SJCRH30 (cell line): ENCODE measurements at places on chromosomes 1 and 21. TPM values are rescaled to one million over a fixed set of nuclear protein-coding genes. Genes with fewer than 3 reads are reported as not detected.

DNA sequence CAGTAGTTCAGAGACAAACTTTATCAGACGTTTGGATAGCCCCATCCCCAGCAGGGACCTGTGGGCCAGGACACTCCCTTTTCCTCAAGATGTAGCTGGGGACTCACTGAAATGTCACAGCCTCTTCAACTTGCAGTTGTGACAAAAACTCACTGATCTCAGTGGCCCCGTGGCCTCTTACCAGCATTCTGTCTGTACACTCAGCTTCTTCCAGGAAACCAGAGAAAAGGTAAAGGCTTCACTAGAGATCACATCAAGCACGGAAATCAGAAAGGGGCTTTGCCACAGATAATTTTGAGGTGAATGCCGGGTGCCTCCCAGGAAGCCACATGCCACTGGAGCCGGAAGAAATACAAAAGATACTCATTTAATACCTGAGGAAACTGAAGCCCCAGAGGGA lies 122.2 kb downstream of the CCDC185 start:
- H3K27ac ChIP-seq: no peak overlapping the region
- H3K36me3 ChIP-seq: no peaks in the 10 kb centered on the region

DNA sequence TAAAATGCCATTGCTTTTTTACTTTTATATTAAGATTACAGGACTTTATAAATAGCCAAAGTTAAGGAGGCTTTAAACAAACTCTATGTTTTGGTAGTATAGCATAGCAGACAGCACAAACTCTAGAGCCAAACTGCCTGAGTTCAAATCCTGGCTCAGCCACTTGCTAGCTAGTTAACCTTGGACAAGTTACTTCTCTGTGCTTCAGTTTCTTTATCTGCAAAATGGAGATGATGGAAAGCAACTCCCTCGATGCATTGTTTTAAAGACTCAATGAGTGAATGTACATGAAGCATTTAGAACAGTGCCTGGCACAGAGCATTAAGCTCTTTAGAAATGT lies 21.3 kb downstream of the C1QB start:
- H3K27me3 ChIP-seq: peaks cover 23% of the 10 kb centered on the region; the same call in 1 of the 2 replicates
- H3K36me3 ChIP-seq: no peaks in the 10 kb centered on the region
- no peak overlapping the region for H3K4me3 ChIP-seq
- H3K27ac ChIP-seq: no peak overlapping the region
- H3K4me1 ChIP-seq: peaks cover 9% of the 10 kb centered on the region

DNA sequence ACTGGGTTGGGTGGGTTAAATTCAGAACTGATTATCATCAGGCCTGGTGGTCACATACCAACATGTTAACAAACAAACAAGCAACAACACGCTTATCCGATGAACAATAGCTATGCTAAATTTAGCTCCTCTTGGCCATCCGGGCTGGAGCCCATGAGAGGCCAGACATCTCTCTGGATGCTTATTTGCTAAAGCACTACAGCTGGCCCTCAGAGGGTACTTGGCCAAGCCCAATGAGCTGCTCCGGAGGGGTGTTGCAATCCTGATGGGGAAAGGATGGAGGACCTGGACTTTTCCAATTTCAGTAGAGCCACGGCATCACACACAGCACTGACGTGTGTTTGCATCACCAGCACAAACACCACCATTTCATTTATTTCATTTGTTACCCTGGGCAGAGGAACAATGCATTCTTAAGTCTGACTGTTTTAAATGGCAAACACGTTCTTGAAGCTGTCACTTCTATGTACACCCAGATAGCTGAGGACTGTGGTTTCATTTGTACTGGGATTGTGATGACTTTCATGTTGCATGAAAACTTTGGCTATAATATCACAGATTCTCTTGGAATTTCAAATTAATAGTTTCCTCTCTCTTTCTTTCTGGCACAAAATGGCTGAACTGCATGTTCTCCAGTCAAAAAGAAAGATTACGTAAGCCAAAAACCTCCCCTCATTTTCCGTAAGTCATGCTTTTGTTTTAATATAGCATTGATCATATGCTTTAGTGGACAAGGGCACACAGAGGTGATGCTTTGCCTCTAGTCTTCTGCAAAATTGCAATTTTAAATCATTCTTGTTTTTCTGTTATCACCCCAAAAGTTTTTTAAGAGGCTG lies 359.8 kb upstream of the KAZN start:
- no peak overlapping the region for H3K4me3 ChIP-seq
- H3K36me3 ChIP-seq: no peaks in the 10 kb centered on the region
- no peaks in the 10 kb centered on the region for H3K4me1 ChIP-seq
- H3K27me3 ChIP-seq: no peaks in the 10 kb centered on the region
- H3K27ac ChIP-seq: no peak overlapping the region
- no peak for DNase-seq

GRCh38 chr1:216310776-216311175 lies 112.5 kb downstream of the USH2A start:
- 0 out of 2 replicates have a peak, but pooled peaks cover 2% of the 10 kb centered on the region for H3K36me3 ChIP-seq
- H3K27me3 ChIP-seq: no peaks in the 10 kb centered on the region

DNA sequence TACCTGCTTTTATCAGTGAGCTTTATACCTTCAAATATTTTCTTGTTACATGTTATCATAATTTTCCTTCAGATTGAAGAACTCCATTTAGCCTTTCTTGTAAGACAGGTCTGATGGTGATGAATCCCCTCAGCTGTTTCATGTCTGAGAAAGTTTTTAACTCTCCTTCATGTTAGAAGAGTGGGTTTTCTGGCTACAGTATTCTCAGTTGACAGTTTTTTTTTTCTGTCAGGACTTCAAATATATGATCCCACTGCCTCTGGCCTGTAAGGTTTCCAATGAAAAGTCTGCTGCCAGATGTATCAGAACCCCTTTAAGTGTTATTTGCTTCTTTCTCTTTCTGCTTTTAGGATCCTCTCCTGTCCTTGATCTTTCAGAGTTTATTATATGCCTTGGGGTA lies 248.2 kb downstream of the LBR start:
- H3K27ac ChIP-seq: no peak overlapping the region
- peaks cover 2% of the 10 kb centered on the region; the same call in 1 of the 2 replicates for H3K4me1 ChIP-seq
- H3K36me3 ChIP-seq: no peaks in the 10 kb centered on the region

DNA sequence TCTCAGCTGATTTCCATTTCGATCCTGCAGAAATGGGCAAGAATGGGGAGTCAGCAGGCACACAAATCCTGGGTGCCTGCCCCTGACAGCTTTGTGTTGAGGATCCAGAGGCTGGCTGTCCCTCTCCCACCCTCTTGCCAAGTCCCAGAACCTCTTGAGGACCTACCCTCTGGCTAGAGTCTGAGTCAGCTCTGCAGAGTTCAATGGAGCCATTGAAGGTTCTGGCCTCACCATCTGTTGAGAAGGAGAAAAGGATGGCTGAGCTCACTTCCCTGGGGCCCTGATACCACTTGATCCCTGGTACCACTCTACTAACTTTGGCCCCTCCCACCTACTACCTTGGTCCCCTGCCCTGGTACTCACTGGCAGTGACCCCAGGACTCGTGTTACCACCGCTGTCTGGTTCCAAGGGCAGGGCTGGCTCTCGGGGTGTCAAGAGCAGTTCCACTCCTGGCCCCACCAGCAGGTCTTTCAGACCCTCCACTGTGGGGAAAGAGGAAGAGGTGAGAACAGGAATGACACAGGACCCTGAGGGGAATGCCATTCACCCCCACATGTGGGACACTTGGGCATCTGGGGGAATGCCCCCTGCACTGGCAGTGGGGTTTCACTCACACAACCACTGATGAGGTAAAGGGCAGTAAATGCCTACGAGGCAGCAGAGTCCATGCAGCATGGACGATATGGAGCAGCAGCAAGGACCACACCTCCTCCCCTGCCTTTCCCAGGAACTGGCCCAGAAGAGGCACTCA lies 10.5 kb downstream of the RXFP4 start:
- H3K36me3 ChIP-seq: peaks cover 88% of the 10 kb centered on the region
- H3K4me1 ChIP-seq: no peaks in the 10 kb centered on the region
- H3K27ac ChIP-seq: no peak overlapping the region
- no peak overlapping the region for H3K4me3 ChIP-seq
- DNase-seq: no peak

DNA sequence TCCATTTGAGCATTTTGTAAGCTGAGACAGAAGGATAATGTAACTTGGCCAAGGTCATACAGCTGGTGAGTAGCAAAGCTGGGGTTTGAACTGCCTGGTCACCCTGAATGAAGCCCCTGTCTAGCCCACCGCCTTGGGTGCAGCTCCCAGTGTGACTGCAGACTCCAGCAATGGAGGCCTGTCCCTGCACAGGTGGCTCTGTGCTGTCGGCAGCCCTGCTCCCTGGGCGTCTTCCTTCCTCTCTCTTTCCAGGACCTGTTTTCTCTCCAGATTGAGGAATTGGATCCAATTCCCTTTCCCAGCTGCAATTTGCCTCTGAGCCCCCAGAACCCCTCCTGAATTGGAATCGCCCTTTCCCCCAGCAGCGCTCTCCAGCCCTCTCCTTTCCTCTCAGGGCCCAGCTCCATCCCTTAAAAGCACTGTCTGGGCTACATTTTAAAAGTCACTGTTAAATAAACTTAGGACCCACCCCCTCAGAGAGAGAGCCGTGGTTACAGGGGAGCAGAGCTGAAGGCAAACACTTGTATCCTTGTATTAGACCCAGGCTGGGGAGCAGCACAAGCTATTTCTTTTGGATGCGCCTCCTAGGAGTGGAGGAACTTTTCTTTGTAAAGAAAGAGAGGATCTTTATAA lies 161.4 kb upstream of the LMO4 start:
- H3K27ac ChIP-seq: peak overlapping the region; percentile 97
- H3K36me3 ChIP-seq: no peaks in the 10 kb centered on the region
- H3K4me3 ChIP-seq: no peak overlapping the region
- H3K27me3 ChIP-seq: no peaks in the 10 kb centered on the region
- peak; percentile 50 for DNase-seq

- H3K36me3 ChIP-seq: peaks cover 14% of the 10 kb centered on the region
- H3K4me3 ChIP-seq: no peak overlapping the region
- H3K27me3 ChIP-seq: no peaks in the 10 kb centered on the region
- peak; percentile 42 for DNase-seq
- peak overlapping the region; percentile 28 for H3K27ac ChIP-seq
Measured at GRCh38 chr1:42952303-42953001, 6.2 kb downstream of the SLC2A1 start.

DNA sequence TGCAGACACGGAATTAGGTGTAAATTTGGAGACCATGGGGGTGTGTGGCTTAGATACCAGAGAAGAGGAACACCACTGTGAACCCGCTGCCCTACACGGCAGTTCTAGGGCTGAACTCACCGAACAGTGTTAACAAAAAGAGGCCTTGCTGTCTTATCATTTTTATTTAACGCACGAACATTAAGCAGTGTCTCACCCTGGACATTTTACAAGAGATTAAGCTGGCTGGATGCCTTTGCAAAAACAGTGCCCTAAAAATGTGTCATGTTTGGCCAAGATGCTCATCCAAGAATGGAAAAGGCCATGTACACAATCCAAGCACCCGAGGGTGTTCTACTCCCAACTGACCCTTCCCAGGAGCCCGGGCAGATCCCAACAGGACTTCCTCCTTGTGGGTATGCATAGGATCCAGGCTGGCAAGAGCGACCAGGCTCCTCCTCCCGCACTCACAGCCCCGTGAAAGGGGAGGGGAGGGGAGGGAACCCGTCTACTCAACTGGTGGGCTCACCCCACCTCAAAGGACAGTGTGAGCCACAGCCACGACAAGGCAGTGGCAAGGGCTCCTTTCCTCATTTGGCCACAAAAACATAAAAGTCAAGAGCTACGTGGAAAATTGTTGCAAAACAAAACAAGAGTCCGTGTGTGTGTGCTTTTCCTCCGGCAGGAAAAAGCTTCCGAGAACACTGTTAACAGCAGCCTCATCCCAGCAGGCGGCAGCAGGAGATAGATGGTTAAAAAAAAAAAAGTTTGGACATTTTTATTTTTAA lies 20.3 kb downstream of the C2CD2 start:
- no peaks in the 10 kb centered on the region for H3K27me3 ChIP-seq
- no peaks in the 10 kb centered on the region for H3K36me3 ChIP-seq
- H3K27ac ChIP-seq: no peak overlapping the region
- H3K4me3 ChIP-seq: no peak overlapping the region
- no peaks in the 10 kb centered on the region for H3K4me1 ChIP-seq

DNA sequence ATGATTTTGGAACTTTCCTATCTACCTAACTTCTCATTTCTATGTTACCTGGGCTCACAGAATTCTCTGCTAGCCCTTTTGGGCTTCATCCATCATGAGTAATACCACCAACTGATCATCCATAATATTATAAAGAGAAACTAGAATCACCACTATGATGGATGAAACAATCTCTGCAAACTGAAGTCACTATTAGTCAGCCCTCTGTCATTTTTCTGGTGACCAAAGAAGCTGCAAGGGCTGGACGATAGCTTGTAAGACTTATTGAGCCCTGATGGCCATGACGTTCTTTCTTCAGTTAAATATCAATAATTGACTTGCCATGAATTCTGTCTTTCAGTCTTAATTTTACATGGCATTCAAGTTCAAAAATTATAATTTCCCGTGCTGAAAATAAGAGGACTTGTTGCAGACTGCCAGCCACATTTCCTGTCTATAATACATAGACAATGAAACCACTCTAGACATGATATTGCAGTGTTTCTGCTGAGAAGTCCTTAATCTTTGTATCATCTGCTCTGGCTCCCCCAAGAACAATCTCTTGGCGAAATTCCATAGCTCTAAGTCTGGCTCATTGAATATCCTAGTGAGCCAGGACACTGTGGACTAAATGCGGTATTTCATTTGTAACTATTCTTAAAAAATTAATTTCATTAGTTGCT lies 655.0 kb upstream of the CAMK1G start:
- no peak overlapping the region for H3K27ac ChIP-seq
- H3K4me1 ChIP-seq: peaks cover 14% of the 10 kb centered on the region
- peak; percentile 34 for DNase-seq
- no peaks in the 10 kb centered on the region for H3K27me3 ChIP-seq

- peaks cover 69% of the 10 kb centered on the region for H3K4me1 ChIP-seq
- H3K4me3 ChIP-seq: no peak overlapping the region
- H3K27ac ChIP-seq: peak overlapping the region; percentile 97
Measured at GRCh38 chr1:21938732-21939538, 1.8 kb upstream of the HSPG2 start.

GRCh38 chr21:35942211-35943144 lies 117.8 kb downstream of the SETD4 start:
- 0 out of 2 replicates have a peak, but pooled peaks cover 4% of the 10 kb centered on the region for H3K4me1 ChIP-seq
- H3K4me3 ChIP-seq: no peak overlapping the region
- H3K27me3 ChIP-seq: no peaks in the 10 kb centered on the region

Gene DHRS3
- total RNA-seq: 2.6 and 3.5 TPM in 2 replicates

Gene NHLH2
- total RNA-seq: not detected in 2 replicates

Gene GBP1
- 0.15 and 0.30 TPM in 2 replicates for total RNA-seq

Gene OR2L5
- total RNA-seq: not detected in 2 replicates

Gene SPRR4
- total RNA-seq: not detected in 2 replicates

Gene TMEM200B
- total RNA-seq: 1.0 and 1.3 TPM in 2 replicates
